ENCODE measurements at places on chromosomes 2 and 18. TPM values are rescaled to one million over a fixed set of nuclear protein-coding genes. Genes with fewer than 3 reads are reported as not detected.

DNA sequence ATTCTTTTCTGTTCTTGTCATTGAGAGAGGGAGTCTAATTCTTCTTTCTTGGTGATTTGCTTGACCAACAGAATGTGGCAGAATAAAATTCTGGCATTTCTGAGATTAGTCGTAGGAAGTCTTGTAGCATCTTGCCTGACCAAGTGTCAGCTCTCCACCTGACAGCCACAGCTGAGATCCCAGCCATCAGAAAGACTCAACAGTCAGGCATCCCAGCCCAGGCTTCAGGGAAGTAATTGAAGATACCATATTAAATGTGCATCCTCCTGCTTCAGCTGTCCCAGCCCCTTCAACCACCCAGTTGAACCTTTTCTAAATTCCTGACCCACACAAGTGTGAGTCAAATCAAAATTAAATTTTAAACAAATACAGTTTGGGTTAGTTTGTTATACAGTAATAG is 208.3 kb downstream of the PIK3C3 start:
- DNase-seq: no peak

- DNase-seq: no peak
Measured at GRCh38 chr2:168849610-168850009, 40.6 kb downstream of the SPC25 start.

- DNase-seq: no peak
Measured at GRCh38 chr18:10923141-10923540, 226.2 kb downstream of the PIEZO2 start.

GRCh38 chr18:45850021-45850420 is 24.5 kb downstream of the SIGLEC15 start:
- DNase-seq: no peak

- DNase-seq: no peak
Measured at GRCh38 chr18:59484561-59485328, 125.7 kb upstream of the LMAN1 start.

- DNase-seq: no peak
Measured at GRCh38 chr18:38115201-38115600, 549.6 kb upstream of the CELF4 start.

DNA sequence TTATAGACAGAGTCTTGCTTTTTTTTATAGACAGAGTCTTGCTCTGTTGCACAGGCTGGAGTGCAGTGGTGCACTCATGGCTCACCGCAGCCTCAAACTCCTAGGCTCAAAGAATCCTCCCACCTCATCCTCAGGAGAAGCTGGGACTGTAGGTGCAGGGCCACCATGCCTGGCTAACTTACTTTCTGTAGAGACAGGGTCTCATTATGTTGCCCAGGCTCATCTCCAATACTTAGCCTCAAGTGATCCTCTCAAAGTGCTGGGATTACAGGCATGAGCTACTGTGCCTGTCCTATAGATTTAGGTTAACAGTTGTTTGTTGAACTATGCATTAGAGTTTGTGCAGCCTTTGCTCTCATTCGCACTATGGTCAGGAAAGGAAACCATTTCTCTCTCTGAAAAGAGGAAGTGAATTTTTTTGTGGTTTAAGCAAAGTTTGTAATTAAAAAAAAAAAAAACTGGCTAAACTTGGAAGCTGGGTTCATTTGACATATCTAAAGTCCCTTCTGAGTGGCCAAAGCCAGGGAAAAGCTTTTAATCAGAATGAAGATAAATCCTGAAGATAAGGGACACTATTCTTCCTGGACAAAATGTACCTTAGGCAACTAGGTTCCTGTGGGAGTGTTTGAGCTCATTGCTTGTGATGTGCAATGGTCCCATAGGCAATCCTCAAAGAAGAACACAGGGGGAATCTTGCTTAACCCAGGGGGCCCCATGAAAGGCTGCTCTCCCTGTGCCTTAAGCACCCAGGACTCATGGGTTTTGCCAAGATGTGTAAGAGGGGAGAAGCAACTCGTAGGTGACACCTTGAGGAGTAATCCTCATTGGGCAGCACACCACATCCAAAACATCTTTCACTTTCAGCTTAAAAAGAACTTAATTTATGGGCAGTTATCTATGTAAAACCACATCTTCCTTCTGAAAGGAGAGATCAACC is 201.7 kb downstream of the MREG start:
- DNase-seq: peak; percentile 40

DNA sequence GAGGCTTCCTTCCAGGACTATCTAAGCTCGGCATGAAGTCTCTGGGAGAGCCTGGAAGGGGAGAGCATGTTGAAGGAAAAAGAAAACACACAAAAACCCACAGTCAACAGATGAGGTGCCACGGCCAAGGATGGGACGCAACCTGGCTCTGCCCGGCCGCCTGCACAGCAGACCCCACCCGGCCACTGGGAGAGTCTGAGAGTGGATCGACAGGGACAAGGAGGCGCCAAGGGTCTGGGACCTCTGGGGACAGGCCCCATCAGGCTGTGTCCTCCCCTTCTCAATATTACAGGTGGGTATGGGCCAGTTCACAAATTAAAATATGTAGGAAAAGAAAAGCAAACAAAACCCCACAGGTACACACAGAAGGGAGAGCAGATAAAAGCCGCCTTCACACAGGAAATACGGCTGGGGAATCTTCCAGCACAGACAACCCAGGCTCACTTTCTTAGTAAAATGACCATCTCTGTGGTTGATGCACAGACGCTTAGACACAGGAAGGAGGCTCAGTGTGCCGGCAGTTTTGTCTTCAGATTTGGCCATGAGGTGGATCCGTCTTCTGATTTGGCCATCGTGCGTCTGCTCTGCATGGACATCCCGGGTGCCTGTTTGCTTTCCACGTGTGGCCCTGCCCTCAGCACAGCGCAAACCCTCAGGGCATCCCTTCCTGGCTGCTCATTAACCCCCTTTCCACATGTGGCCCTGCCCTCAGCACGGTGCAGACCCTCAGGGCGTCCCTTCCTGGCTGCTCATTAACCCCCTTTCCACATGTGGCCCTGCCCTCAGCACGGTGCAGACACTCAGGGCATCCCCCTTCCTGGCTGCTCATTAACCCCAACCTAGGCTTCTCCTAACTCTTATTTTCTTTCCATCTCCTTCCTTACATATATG is 138.4 kb downstream of the EIPR1 start:
- DNase-seq: no peak

DNA sequence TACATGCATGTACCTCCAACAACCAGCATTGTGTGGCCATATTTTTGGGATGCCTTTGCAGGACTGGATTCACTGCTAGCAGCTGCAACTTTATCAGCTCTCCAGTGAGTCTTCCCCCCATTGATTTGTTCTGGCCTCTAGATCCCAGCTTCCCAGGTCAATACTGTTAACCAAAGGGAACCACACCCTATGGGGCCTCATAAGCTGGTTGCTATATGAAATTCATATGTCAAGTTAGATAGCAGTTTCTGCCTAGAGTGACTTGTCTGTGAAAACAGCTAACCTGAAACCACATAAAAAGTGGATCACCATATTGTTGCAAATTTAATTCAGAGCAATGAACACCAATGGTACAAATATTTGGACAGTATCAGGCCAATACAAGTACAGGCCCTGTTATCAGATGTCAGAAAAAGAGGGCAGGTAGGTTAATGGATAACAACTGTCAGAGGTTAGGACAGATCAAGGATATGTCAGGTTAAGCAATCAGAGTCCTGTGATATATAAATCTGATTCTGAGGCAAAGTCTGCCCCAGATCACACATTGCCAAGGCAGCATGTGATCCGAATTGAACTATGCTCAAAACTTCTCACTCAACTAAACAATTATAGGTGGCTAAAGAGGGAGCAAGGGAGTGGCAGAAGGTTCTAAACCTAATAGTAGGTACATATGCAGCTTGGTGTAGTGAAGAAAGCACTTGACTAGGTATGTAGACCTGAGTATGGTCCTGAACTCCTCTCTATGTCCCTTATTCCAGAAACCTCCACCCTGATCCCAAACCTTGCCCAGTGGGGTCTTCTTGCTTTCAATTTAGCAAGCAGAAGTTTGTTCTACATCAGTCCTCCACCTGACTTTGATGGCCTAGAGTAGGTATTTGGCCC is 310.2 kb upstream of the STON1 start:
- DNase-seq: no peak

- no peak for DNase-seq
Measured at GRCh38 chr2:88903749-88904353, 212.4 kb downstream of the RPIA start.

DNA sequence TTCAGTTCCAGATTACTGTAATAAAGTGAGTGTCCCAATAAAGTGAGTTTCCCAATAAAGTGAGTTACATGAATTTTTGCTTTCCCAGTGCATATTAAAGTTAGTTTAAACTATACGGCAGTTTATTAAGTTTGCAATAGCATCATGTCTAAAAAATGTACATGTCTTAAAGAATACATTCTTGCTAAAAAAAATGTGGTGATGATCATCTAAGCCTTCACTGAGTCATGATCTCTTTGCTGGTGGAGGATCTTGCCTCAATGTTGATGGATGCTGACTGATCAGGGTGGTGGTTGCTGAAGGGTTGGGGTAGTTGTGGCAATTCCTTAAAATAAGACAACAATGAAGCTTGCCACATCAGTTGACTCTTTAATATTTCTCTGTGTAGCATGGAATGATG is 664.2 kb downstream of the TDRD15 start:
- DNase-seq: no peak

DNA sequence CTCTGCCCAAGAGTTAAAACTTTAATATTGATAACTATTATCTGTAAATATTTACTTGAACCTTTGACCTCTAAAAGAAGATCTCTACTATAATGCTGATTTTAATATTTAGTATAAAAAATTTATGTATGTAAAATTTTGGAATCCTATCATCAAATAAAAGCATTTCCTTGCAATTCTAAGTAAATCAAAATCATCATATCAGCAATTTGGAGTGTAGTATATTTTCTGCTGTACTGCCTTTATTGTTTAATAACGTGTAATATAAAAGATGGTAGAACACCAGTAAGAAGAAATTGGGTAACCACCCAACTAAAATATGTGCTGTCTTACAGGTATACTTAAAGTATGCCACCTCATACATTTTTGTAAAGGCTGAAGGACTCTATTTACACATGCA is 94.6 kb downstream of the TLK1 start:
- DNase-seq: no peak

DNA sequence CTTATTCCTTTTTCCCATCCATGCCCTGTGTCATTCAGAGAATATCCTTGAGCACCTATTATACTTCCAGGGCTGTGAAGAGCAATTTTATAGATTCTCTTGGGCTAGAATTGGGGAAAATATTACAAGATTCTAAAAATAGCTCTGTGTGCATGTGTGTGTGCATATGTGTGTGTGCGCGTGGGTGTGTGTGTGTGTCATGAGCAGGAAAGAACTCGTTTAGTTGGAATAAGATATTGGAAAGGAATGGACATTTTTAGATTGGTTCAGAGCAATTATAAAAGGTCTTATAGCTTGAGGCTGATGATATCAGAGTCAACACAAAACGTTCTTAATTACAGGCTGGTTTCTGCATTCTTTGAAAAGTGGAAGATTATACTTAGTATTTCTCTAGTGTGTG is 212.1 kb upstream of the COPS8 start:
- DNase-seq: no peak

GRCh38 chr2:172168917-172169346 is 66.2 kb upstream of the DLX2 start:
- DNase-seq: no peak

DUSP2 gene
- total RNA-seq: 728 TPM

LIMS3 gene
- total RNA-seq: 0.42 TPM

MARCO gene
- total RNA-seq: 0.22 TPM
